ENCODE measurements at places on chromosomes 5 and 9.
A peak's percentile ranks its signal among the peaks of the same experiment; 100 is the strongest.

- DNase-seq = no peak
Observed at GRCh38 chr9:3746296-3747275, 220.8 kb upstream of the RFX3 start.

DNA sequence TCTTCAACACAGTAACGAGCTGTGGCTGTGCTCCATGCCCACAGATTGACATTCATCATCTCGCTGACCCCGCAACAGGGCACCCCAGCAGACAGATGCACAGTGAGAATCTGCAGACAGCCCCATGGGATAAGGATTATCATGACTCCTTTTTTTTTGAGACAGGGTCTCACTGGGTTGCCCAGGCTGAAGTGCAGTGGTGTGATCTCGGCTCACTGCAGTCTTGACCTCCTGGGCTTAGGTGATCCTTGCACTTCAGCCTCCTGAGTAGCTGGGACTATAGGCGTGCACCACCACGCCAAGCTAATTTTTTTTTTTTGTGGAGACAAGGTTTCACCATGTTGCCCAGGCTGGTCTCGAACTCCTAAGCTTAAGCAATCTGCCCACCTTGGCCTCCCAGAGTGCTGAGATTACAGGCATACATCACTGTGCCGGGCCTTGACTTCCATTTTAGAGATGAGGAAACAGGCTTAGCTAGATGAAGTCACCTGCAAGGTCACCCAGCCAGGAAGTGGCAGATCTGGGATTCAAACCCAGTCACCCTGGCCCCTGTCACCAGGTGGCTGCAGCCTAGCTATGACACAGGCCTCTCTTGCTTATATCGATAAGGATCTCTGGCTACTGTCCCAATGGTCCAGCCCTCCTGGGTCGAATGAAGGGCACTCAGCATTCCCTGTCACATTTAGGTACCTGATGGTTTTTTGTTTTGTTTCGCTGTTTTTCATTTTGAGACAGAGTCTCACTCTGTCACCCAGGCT, 5.1 kb downstream of the AIF1L start:
- DNase-seq = no peak

GRCh38 chr9:100583014-100583802, 5.3 kb downstream of the CAVIN4 start:
- DNase-seq = no peak

DNA sequence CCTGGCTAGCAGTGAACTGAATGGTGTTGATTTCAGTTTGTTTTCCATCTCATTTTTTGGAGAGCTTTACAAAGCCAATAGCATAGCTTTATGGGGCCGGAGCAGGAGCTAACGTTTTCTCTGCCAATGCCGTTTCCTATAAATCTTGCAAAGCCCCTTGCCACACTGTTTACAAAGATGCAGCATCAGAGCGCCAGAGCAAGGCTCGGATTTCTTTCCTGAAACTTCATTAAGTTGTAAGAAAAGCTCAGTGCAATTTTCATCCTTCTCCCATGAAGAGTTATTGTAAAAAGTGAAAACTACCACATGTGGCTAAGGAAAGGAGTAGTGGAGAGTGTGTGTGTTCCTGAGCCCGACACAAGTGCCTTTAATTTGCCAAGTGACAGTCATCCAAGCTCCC, 178.2 kb upstream of the GDNF start:
- DNase-seq = no peak

DNA sequence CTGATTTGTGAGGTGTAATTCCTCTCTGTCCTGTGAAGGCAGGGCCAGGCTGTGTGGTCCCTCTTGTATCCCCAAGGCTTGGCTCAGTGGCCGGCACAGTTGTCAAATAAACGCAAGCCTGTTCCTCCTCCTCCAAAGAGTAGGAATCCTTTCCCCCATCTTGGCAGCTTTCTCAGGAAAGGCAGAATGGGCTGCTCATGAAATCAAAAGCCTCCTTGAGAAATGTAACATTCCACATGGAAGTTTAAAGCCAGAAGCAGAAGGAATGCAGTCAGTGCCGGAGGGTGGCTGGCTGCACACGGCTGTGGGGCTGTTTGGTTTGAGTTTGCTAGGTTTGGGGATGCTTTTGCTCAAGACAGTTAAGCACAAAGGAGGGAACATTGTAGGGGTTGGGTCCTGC, 34.5 kb upstream of the MED10 start:
- DNase-seq = no peak

GRCh38 chr5:150175076-150175475, 8.5 kb downstream of the CDX1 start:
- no peak for DNase-seq

DNA sequence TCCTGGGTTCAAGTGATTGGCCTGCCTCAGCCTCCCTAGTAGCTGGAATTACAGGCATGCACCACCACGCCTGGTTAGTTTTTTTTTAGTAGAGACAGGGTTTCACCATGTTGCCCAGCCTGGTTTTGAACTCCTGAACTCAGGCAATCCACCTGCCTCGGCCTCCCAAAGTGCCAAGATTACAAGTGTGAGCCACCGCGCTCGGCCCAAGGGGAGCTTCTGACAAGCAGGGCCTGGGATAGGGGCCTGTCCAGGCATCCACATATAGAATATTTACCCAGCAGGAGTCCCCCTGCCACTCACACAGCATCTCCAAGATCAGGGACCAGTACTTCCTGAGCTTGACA, 10.1 kb downstream of the IRF1 start:
- peak; percentile 46 for DNase-seq

DNA sequence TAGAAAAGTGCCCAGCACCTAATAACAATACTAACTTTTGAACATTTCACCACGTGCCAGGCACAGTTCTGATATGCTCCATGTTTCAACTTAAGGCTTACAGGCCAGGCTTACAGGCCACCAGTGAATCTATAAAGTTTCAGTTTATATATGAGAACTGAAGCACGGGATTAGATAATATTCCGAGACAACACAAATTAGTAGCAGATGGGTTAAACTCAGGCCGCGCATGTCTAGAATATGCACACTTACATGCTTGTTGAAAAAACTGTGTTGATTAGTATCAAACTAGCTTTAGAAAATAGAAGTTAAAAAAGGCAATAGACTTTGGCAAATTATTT, 587.9 kb downstream of the MTRR start:
- no peak for DNase-seq

GRCh38 chr9:68963416-68963815, 50.5 kb downstream of the PRKACG start:
- no peak for DNase-seq

DNA sequence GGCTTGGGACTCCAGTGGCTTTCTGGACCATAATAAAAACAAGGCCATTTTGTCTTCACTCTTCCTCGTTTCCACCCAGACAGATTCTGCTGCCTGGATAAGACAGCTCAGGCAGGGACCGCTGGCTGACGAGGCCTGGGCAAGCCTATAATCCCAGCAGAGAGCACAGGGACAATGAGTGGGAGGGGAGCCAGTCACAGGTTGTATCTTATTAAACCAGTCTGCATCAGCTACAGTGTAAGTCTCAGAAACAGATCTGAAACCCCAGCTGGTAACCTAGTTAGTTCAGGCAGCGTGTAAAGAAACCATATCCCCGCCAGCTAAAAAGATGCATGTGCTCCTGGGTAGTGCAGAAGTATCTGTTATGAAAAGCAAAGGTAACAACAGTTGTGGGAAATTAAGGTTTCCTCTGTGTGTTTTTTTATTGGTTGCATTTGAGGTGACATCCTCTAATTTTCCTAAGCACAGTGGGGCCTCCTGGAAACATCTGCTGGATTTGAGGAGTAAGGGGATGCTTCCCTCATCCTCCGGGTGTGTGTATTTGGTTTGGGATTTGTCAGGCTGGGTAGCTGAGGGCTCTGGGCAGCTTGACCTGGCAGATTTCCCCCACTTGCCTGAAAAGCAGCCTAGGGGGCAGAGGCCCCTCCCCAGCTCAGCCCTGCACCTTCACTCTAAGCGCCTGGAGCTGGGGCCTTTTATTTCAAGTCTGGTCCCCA, 15.2 kb upstream of the TAL2 start:
- no peak for DNase-seq

GRCh38 chr5:109823597-109823996, 133.9 kb downstream of the MAN2A1 start:
- DNase-seq = no peak

GRCh38 chr5:35487233-35488025, 130.2 kb upstream of the SPEF2 start:
- DNase-seq = no peak

- DNase-seq = no peak
Observed at GRCh38 chr5:657570-657969, 35.6 kb downstream of the TPPP start.

DNA sequence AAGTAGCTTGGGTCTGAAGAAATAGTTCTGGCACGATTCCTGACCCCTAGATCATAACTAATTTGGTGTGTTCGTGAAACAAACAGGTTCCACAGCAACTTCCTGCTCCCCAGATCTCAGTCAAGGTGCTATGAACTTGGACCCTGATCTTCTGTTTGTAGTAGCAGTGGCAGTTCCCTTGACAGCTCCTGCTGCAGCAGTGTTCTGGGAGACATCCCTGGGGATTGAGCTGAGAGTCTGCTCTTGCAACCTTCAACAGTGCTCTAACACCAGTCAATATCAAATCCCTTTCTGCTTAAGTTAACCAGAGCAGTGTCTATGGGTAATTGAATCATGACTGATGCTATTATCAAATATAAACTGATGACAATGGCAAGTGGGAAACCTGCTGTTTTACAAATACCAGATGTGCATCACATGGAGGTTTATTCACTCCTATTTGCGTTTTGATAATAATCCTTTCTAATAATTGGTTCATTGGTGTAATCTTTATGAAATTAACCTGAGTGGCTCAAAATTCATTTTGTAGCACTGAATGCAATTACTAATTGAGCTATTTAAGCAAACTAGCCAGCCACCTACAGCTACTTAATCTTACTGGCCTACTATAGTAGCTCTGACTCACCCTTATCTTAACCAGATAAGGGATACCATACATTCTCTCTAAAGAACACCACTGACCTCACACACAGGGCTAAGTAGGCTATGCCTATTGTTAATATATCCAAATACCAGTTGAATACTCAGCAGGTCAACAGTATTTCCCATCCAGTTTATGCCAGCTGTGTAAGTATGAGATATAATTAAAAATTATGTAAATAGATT, 21.9 kb downstream of the KDM4C start:
- no peak for DNase-seq

DNA sequence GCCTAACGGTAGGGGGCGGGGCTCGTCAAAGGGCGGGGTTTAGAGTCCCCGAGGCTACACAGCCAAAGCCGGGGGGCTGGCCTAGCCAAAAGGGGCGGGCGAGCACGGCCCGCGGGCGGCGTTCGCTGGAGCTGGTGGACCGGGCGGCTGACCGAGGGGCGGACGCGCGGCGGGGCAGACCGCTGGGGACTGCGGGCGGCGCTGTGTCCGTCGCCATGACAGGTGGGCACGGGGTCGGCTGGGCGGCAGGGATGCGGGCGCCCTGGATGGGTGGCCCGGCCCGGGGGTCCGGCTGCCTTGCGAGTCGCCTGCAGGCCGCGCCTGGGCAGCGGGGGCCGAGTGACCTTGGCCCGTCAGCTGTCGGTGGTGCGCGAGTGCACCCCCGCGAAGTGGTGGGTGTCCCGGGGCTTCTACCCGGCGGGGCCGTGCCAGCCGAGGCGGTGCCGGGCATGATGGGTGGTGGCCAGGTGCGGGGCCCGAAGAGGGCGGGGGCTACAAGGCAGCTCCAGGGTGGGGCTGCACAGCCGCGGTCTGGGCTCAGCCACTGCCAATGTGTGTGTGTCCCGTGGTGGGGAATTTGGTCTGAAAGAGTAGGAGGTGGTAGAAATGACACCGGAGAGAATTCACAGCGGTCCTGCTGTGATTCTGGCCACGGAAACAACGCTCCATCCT, at the start of gene CARD19:
Gene CARD19, plus strand, starts transcription at position 87 of the 672 bp plus-strand sequence. Its CDS starts 129 bp downstream, at position 216.
- DNase-seq = no peak

DNA sequence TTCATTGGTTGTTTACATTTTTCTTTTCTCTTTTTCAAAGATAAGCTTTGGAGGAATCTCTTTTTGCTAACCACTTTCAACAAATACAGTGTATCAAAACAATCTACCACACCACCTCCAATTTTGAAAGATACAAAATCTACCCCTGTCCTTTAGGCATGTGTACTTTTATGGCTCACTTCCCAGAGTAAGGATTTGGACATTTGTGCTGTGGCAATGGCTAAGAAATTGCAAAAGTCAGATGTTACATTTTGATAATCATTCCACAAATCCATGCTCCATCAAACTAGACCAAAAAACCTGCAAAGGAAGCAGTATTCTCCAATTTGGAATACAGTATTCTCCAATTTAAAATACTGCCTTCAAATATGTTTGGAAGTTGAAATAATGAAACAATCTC, 204.9 kb downstream of the MCTP1 start:
- DNase-seq = no peak

GRCh38 chr9:108108852-108109448, 619.4 kb upstream of the KLF4 start:
- no peak for DNase-seq

GRCh38 chr9:137035507-137035834, 3.6 kb upstream of the FUT7 start:
- no peak for DNase-seq

- DNase-seq = no peak
Observed at GRCh38 chr5:103523319-103523718, 39.3 kb downstream of the NUDT12 start.

GRCh38 chr9:114722081-114722621, 40.2 kb upstream of the TEX48 start:
- no peak for DNase-seq
